ENCODE measurements at places on chromosomes 1 and 21.

GRCh38 chr1:168373869-168374268, 93.2 kb downstream of the TBX19 start:
- no peaks in the 10 kb centered on the region for H3K4me1 ChIP-seq
- no peaks in the 10 kb centered on the region for H3K36me3 ChIP-seq
- H3K27ac ChIP-seq: no peak overlapping the region
- H3K4me3 ChIP-seq: no peak overlapping the region
- no peak for DNase-seq

DNA sequence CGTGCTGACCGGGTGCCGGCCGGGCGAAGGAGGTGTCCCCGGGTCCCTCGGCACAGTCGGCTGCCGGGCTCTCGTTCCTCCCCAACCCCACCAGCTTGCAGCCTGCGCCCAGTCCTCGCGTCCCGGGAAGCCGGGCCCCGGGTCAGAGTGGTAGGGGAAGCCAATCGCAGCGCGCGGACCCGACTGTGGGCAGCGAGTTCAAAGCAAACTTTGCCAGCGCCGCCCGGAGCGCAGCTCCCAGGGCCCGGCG, 328 bp downstream of the MYCL start:
- H3K4me3 ChIP-seq: peak overlapping the region; percentile 2
- DNase-seq: peak; percentile 49
- H3K36me3 ChIP-seq: no peaks in the 10 kb centered on the region
- H3K4me1 ChIP-seq: peaks cover 14% of the 10 kb centered on the region

GRCh38 chr1:218636548-218636947, 291.4 kb downstream of the TGFB2 start:
- H3K36me3 ChIP-seq: no peaks in the 10 kb centered on the region
- no peak overlapping the region for H3K4me3 ChIP-seq
- H3K27me3 ChIP-seq: no peaks in the 10 kb centered on the region

DNA sequence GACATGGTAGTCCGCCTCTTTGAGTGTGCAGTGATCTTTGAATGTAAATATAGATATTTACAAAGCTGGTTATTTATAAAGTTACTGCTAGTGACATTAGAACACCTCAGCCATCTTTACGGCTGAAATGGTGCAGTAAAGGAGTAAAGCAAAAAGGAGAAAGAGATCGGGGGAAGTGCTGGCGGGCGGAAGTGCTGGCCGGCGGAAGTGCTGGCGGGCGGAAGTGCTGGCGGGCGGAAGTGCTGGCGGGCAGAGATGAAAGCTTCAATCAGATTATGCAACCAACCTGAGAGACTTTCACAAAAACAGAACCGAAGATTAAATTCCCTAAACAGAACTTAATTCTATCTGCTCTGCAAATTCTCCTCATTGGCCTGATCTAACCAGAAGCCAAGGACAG, 1.4 kb upstream of the OR14A16 start:
- H3K4me1 ChIP-seq: no peaks in the 10 kb centered on the region
- H3K4me3 ChIP-seq: no peak overlapping the region
- H3K27me3 ChIP-seq: no peaks in the 10 kb centered on the region
- DNase-seq: no peak
- no peak overlapping the region for H3K27ac ChIP-seq

DNA sequence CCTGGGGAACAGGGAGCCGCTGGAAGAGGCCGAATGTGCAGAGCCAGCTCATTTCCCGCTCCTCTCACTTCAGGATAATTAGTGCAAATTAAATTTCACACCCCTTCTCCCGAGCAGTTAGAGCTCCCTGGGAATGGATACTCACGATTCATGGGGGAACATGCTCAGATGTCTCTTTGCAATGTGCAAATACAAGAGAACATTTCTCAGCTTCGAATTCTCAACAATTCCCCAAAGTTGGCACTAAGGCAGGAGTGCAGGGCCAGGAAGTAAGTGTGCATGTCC, 54.9 kb downstream of the CAMK2N1 start:
- no peak for DNase-seq
- no peak overlapping the region for H3K27ac ChIP-seq
- peaks cover 8% of the 10 kb centered on the region for H3K4me1 ChIP-seq
- H3K27me3 ChIP-seq: no peaks in the 10 kb centered on the region

DNA sequence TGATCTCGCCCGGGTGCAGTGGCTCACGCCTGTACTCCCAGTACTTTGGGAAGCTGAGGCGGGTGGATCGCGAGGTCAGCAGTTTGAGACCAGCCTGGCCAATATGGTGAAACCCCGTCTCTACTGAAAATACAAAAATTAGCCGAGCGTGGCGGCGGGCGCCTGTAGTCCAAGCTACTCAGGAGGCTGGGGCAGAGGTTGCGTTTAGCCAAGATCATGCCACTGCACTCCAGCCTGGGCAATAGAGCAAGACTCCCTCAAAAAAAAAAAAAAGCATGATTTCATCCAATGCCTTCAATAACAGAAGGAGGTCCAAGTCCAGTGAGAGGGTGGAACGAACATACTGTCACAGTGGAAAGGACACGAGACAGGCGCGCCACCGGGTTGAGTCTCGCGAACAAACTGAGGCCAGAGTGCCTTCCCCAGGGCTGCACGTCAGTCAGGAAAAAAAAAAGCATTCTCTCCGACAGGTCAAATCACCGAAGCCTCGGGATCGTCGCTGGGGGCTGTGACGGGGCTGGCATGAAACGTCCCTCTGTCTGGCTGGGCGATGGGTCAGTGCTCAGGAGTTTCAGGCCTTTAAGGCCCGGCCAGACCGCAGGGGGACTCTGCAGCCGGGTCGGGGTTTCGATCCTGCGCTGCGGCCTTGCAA, 8.4 kb upstream of the CROCC start:
- H3K36me3 ChIP-seq: no peaks in the 10 kb centered on the region
- peaks cover 3% of the 10 kb centered on the region for H3K4me1 ChIP-seq
- H3K27ac ChIP-seq: no peak overlapping the region
- no peaks in the 10 kb centered on the region for H3K27me3 ChIP-seq

- H3K36me3 ChIP-seq: no peaks in the 10 kb centered on the region
- no peak overlapping the region for H3K27ac ChIP-seq
- DNase-seq: no peak
- no peak overlapping the region for H3K4me3 ChIP-seq
Observed at GRCh38 chr1:119962296-119962968, 66.1 kb upstream of the ADAM30 start.

- H3K27ac ChIP-seq: peak overlapping the region; percentile 68
- H3K36me3 ChIP-seq: no peaks in the 10 kb centered on the region
- no peaks in the 10 kb centered on the region for H3K27me3 ChIP-seq
- no peak overlapping the region for H3K4me3 ChIP-seq
- peak; percentile 83 for DNase-seq
Observed at GRCh38 chr1:61289232-61290098, 207.1 kb downstream of the NFIA start.

- no peaks in the 10 kb centered on the region for H3K27me3 ChIP-seq
- no peaks in the 10 kb centered on the region for H3K4me1 ChIP-seq
- DNase-seq: peak; percentile 40
- H3K27ac ChIP-seq: no peak overlapping the region
Observed at GRCh38 chr1:150186789-150187559, 37.3 kb downstream of the PLEKHO1 start.

GRCh38 chr1:113608399-113608798, 150.9 kb downstream of the PHTF1 start:
- no peak for DNase-seq
- H3K4me1 ChIP-seq: no peaks in the 10 kb centered on the region
- H3K4me3 ChIP-seq: no peak overlapping the region
- no peaks in the 10 kb centered on the region for H3K36me3 ChIP-seq
- no peaks in the 10 kb centered on the region for H3K27me3 ChIP-seq

DNA sequence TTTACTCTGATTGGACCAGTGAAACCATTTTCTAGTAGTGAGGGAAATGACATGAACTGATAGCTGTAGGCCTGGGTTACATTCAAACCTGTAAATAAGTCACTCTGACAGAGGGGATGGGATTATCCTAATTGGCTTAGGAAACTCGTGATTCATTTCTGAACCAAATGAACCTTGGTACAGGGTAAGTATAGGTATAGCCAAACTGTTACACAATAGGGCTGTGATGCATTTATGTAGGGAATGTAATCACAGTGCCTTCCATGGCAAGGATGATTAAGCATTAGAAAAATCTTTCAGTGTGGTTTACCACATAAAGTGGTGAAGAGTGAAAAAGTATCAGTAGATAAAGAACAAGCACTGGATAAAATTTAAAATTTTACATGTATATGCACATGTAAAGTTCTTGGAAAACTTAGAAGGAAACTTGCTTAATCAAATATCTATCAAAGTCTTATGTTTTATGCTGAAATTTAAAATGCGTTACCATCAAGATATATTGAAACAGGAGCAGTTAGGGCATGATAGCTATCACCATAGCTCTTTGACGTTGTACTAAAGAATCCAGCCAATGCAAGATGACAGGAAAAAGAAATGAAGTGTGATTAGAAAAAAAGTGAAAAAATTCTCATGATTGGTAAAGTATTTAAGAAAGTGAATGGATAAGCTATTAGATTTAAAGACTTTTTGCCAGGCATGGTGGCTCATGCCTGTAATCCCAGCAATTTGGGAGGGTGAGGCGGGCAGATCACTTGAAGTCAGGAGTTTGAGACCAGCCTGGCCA, 63.0 kb downstream of the RABGAP1L start:
- H3K27ac ChIP-seq: no peak overlapping the region
- DNase-seq: no peak
- no peaks in the 10 kb centered on the region for H3K4me1 ChIP-seq
- H3K36me3 ChIP-seq: no peaks in the 10 kb centered on the region
- H3K27me3 ChIP-seq: no peaks in the 10 kb centered on the region

DNA sequence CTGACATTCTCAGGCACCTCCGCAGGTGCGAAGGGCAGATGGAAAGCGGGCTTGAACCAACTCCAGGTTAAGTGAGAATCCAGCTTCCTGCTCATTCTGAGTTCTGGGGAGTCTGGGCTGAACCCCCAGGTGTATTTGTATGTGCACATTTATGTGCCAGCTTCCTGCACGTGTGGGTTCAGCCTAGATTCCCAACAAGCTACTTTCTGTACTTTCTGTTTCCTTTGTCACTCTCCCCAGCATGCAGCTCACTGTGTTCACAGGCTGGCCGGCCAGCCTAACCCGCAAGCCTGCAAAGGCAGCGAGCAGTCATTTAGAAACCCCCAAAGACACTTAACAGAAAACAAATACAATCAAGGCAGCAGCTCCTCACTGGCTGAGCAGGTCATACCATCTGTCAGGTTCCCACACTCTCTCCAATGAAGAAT, 1.3 kb upstream of the IL19 start:
- no peaks in the 10 kb centered on the region for H3K36me3 ChIP-seq
- H3K27ac ChIP-seq: no peak overlapping the region
- H3K27me3 ChIP-seq: peaks cover 21% of the 10 kb centered on the region
- no peaks in the 10 kb centered on the region for H3K4me1 ChIP-seq
- no peak for DNase-seq
